ENCODE measurements at places on chromosomes 5 and 9.

DNA sequence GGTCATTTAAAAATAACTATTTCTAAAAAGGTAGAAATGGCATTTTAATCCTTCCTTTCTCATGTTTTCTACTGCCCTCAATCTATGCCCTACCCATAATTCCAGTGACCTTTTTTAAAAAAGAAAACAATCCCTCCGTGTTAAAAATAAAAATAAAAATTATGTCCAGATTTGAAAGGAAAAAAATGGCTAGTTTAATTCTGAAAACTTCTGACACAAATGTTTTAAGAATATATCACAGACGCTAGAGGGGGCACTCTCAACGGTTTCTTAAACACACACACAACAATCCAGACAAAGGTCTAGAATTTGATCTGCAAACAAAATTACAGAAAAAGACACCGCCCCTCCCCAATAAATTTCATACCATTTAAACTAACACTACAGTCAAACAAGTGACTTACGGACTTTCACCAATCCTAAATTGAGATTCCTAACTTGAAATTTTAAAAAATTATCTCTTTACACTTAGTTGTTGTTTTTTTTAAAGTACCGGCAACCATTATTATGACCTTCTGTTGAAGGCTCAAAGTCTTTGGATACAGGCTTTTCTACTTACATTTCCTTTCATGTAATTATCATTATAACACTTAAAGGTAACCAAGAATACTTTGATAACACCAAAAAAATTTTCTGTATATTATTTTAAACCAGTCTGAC is 38.2 kb downstream of the CLINT1 start:
- no peak for DNase-seq

DNA sequence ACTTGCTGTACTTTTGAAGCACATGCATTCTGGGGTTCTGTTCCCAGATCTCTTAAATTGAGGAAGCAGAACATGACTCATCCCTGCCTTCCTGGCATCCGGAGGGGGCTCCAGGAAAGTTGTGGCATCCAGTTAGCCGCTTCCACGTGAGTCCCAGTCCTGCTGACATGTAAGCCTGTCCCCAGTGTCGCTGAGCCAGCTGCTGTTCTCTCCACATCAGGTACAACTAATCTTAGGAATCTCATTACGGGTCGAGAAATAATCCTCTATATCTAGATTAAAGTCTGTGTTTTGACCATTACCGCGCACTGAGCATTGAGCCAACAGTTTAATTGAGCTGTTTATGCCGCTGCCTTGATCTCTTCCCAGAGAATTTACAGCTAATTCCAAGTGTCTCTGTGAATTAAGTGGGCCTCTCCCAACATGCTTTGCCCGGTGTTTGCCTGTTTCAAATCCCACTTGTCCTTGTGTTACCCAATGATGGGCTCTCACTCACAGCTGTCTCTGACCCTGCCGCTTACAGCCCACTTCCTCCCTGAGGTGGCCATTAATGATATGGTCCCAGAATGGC is 10.5 kb upstream of the SHB start:
- peak; percentile 17 for DNase-seq

- no peak for DNase-seq
Measured at GRCh38 chr5:158375531-158375930, 516.6 kb upstream of the CLINT1 start.

GRCh38 chr5:82942083-82942881 is 134.9 kb downstream of the TMEM167A start:
- DNase-seq = no peak

DNA sequence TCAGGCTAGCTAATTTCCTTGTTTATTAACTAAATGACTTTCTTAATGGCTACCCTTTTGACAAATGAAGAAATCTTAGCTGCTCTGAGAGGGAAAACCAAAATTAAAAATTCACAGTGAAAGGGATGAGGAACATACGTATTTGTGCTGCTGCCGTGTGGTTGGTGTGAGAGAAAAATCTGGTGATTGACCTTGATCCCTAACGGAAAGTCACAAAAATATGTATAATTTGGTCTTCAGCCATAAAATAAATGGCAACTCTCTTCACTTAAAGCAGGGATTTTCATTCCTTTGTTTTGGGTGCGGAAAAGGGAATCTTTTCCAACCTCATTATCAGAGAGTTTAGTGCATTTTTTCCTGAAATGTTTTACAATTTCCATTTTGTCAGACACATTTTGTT is 40.4 kb downstream of the PAM start:
- no peak for DNase-seq

DNA sequence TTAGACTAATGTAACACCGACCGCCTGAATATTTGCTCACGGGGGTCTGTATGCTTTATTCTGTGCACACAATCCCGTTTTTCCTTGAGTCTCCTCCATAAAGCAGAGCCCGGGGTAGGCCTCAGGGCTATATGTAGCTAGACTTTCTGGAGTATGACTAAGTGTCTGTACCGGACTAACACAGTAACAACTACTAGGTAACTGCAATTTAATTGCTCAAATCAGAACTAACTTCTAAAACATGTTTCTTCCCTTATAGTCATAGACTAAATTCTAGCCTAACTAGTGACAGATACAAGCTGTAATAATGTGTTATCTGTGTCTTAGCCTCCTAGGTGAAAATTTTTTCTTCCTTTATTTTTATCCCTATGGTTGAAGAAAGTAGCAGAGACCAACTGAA is 2.1 kb downstream of the REEP5 start:
- DNase-seq = no peak

DNA sequence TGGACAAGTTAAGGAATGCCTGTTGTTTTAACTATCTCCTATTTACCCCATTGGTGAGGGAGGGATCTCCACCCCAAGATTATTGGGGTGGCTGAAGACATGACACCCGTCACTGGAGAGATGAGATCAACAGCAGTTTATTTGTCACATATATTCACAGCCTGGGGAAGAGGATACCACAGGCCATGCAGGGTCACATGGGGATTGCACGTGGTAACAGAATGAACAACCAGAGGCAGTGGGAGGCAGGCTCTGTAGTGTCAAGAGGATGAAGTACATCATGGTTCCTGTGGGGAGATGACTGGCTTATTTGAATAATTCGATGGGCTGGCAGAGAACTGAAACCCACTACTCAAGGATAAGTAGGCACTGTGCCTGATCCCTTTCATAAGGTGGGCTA is 18.6 kb upstream of the SHISAL2B start:
- no peak for DNase-seq

GRCh38 chr9:129558063-129558550 is 62.8 kb downstream of the C9orf50 start:
- DNase-seq = no peak

GRCh38 chr5:136285096-136285855 is 80.1 kb downstream of the TRPC7 start:
- DNase-seq = no peak

- DNase-seq = no peak
Measured at GRCh38 chr5:36078430-36078829, 11.7 kb upstream of the UGT3A2 start.

- no peak for DNase-seq
Measured at GRCh38 chr5:27458287-27458686, 419.9 kb upstream of the CDH9 start.

DNA sequence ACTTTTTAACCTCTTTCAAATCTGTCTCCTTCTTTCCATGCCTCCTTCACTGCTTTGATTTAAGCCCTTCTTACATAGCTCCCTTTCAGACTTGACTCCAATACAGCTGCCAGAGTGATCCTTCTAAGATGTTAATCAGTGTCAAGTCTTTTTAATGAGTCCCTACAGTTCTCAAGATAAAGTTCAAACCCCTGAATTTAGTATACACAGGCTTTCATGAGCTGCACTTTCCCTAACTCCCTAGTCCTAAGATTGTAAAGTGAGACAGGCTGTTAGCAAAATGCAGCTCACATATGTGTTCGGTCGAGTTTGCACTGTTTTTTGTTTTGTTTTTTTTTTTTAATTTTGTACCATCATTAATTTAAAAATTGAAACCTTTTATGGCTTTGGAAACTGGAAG is 190.4 kb upstream of the VCAN start:
- DNase-seq = no peak

GRCh38 chr5:154179846-154180710 is 10.5 kb upstream of the GALNT10 start:
- peak; percentile 27 for DNase-seq

- DNase-seq = peak; percentile 21
Measured at GRCh38 chr9:133023117-133023890, 7.5 kb upstream of the GTF3C5 start.

- DNase-seq = no peak
Measured at GRCh38 chr5:41503860-41504259, 6.5 kb downstream of the PLCXD3 start.

DNA sequence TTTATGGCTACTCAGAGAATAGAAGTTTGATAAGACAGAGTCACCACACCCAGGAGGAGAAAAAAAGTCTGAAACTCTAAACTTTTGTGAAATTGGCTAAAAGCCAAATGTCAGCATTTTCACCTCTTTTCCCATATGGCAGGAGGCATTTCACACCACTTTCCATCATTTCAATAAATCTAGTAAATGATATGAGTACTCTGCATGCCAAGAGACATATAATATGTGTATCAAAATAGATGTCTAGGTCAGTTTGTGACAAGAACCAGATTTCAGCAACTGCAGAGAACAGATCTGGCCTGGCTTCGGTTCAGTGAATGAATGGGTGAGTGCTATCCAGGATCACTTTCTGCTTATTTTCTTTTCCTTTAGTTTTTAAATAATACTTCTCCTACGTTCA is 470.8 kb downstream of the ENC1 start:
- DNase-seq = no peak

DNA sequence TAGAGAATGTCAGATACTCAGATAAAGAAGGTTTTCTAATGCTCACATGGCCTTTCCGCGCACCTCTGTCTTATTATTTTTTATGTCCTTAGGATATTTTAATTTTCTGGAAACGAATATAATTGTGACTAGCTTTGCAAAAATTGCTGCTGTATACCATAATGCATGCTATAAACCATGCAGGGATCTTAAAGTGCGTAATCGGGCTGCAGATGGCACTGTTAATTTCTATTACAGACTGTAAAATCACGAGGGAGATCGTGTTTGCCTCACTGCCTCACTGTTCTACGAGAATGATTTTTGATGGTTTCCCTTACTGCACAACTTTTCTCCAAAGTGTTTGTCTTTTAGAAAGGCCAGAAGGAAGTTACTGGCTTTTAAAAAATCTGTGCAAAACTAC is 356.1 kb downstream of the TUSC1 start:
- DNase-seq = no peak

GRCh38 chr9:92781899-92782298 is 17.3 kb upstream of the BICD2 start:
- DNase-seq = no peak

DNA sequence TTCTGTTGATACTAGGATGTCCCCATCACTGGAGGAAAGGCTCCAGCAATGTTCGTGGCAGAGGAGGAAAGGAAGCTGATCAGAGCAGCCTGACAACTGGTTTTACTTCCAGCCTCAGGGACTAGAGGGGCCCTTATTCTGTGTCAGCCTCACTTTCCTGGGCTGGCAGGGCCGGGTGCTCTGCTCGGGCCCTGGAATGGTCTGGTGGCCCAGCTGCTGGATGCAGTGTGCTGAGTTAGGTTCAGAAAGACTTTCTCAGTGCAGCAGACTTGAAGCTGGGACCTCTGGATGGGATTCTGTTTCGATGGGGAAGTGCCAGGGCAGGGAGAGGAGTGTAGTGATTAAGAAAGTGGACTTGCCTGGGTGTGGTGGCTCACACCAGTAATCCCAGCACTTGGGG is 81.0 kb downstream of the MACROH2A1 start:
- DNase-seq = no peak

DNA sequence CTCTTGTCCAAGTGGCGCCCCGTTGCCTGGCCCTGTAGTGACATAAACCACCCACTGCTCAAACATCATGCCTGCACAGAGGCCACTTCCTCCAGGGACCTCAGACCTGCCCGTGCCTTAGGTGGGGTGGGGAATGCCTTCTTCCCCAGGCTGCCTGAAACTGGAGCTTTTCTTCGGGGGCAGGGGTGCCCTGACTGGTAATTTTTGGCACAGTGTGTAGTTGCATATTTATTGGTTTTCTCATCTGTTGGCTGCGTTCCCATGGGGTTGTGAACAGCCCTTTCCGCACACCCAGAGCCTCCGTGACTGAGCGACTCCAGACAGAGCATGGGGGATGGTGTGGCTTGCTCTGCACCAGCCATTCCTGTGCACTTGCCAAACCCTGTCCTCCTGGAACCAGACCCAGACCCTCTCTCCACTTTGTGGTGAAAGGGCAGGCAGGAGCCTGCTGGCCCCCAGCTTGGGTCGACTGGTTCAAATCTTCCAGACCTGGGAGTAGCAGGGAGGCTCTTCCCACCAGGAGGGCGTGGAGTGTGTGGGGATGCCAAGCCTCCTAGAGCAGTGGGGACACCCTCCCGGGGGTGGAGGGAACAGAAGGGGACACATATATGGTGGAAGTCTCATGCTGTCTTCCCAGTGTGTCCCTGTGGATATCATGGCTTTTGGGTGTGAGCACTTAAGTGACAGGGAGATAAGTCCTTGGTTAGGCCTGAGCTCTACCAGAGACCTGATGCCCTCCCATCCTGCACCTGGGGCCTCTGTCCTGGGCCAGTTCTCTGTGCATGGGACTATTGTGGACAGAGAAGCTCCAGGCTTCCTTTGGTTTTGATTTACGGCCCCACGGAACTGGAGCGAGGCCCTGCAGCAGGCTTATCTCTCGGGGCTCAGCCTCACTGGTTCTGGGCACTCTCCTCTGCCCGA is 39.6 kb downstream of the WNK2 start:
- DNase-seq = no peak

- no peak for DNase-seq
Measured at GRCh38 chr9:102087141-102087540, 348.7 kb upstream of the GRIN3A start.

DNA sequence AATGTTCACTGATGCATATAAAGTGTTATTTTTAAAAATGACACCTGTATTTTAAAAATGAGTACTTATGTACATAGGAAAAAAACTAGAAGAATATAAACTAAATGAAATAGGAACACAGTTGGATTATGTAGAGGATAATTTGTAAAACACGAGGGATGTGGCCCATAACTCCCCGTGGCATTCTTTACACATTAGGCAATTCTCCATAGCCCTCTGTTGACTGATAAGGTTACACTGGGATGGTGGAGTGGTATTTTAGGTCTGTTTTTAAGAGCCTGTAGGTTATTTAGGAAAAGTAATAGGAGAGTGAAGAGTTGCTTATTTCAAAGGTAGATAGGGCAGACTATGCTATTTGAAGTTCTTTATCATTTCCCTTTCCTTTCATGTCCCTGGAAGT is 1.8 kb downstream of the CAVIN4 start:
- DNase-seq = no peak

- no peak for DNase-seq
Measured at GRCh38 chr9:127545196-127546124, 66.6 kb upstream of the STXBP1 start.

- DNase-seq = no peak
Measured at GRCh38 chr5:178336889-178337288, 104.3 kb upstream of the PHYKPL start.

- no peak for DNase-seq
Measured at GRCh38 chr5:95114305-95114704, 170.6 kb downstream of the MCTP1 start.

DNA sequence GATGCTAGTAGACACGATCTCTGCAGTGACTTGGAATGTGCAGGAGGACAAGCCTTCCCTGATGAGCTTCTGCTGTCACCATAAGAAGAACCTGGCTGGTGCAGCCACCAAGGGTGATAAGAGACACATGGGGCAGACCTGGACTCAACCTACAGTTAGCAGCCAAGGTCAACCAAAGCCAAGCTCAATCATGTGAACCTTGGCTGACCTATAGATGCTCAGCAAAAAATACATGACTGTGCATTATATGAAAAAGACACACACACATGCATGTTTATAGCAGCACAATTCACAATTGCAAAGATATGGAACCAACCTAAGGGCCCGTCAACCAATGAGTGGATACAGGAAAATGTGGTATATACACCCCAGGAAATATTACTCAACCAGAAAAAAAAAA is 86.9 kb downstream of the TARS1 start:
- no peak for DNase-seq

GRCh38 chr5:40653221-40654022 is 26.3 kb upstream of the PTGER4 start:
- DNase-seq = no peak

Measured in GDM1 (cell line).